Stimulated activated CD8-positive, alpha-beta memory T cell treated with anti-CD3 and anti-CD28 coated beads, Interleukin-7, amount 100 ng/mL, for 1 hour (primary cell): ENCODE measurements at places on chromosomes 13 and 19.

GRCh38 chr13:103140001-103140671 lies 73.9 kb upstream of the SLC10A2 start:
- no peak for DNase-seq

GRCh38 chr13:92991692-92992091 lies 234.9 kb upstream of the GPC6 start:
- no peak for DNase-seq

GRCh38 chr19:54352546-54352945 lies 12.2 kb downstream of the LAIR1 start:
- DNase-seq: no peak

DNA sequence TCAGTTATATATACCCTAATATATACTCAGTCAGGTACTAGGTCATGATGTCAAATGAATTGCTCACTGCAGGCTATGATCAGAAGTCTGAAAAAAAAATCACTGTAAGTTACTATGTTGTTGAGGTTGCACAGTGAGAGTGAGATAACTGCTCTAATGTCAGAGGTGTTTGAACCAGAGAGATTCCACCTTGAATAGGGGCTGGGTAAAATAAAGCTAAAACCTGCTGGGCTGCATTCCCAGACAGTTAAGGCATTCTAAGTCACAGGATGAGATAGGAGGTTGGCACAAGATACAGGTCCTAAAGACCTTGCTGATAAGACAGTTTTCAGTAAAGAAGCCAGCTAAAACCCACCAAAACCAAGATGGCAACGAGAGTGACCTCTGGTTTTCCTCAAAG lies 10.2 kb downstream of the EPSTI1 start:
- DNase-seq: no peak

GRCh38 chr13:55728247-55728646 lies 1412.5 kb upstream of the PRR20A start:
- no peak for DNase-seq

DNA sequence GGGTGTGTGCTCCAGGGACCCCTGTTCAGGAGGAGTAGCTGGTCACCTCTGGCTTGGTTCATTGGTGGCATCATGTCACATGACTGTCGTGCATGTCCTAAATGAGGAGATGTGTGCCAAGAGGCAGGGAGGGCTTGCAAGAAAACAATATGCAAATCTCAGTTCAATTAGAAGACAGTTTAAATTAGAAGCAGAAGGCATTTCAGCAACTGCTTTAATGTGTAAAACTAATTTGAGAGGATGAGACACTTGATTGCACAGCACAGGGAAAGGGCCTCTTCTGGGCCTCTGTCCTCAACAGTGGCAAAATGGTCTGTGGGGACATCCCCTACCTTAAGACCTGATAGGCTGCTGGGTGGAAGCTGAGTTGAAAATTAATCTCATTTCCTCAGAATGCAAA lies 54.6 kb downstream of the SPATA13 start:
- DNase-seq: no peak

GRCh38 chr19:23075031-23075733 lies 41.6 kb upstream of the ZNF730 start:
- no peak for DNase-seq

DNA sequence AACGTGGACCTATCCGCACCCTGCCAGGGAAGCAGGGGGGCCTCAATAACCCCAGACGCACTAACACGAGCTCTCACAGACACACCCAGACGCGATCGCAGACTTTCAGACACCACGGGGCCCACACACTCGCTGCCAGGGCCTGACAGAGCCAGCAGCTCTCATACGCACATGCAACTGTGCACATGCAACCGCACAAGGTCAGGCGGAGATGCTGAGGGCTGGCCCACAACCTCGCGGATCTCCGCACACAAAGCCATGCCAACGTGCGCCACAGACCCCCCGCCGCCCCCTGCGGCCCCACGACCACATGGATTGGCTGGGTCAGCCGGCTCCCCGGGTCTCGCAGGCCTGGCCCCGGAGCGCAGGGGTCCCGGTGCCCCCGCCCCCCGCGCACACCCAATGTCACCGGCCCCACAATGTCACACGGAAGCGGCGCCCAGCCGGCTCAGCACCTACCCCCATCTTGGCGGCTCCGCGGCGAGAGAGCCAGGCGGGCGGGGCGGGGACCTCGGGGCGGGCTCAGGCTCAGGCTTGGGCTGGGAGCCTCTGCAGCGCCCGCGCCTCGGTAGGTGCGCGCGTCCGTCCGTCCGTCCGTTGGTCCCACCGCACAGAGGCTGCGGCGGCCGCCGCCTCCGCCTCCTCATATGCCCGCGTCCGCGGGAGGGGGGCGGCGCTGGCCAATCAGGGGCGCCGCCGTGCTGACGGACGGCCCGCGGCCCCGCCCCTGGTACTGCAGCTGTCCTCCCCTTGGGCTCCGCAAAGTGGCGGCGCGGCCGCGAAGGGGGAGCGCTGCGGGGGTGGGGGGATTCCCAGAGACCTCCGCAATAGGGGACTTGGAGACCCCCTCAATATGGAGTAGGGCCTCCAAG lies at the start of gene ATP1A3:
Gene ATP1A3 (minus strand): TSS at position 619 of the 872 bp plus-strand sequence. CDS start 154 bp downstream, at position 465.
- DNase-seq: peak; percentile 27

DNA sequence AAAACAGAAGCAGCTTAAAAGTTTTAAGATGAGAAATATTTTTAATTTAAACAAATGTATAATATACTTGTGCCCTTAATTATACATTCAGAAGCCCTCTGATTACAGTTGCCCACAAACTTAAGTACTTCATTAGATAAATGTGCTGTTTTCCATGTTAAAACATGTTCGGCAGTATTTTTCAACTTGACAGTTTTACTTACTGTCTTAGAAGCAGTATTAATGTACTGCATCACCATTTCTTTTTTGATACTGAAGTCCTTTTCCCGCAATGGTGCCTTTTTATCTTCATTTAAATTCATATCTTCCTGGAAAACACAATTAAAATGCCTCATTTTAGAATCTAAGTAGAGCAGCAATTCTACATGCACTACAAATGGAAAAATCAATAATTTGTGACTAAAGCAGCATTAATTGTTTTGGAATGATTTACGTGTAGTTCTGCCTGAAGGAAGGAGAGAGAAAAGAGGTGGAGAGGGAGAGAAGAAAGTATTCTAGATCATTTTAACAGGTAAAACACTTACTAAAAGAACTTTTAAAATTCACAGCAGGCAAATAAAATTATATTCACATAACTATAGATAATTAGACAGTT lies 70.2 kb downstream of the DIAPH3 start:
- DNase-seq: no peak

GRCh38 chr13:87680298-87680697 lies 9.1 kb downstream of the SLITRK5 start:
- no peak for DNase-seq

- DNase-seq: no peak
Measured at GRCh38 chr19:39587496-39587895, 14.8 kb upstream of the LGALS13 start.

DNA sequence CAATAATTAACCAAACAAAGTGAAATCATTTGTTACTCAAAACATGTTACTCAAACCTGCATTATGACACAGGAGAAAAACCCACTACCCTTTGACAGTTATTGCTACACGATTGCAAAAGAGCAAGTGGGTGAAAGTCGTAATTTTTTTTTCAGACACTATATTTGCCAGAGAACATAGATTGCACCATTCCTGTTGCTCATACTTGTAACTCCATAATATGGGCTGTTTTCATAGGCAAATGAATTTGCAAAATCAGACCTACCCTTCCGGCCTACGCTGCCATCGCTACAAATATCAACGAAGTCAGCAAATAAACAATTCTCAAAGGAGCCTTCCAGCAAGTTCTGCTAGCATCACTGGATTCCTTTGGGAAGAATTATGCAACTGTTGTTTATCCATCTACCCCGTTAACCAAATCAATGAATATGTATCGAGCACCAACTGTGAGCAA lies 396.5 kb downstream of the IRS2 start:
- no peak for DNase-seq

DNA sequence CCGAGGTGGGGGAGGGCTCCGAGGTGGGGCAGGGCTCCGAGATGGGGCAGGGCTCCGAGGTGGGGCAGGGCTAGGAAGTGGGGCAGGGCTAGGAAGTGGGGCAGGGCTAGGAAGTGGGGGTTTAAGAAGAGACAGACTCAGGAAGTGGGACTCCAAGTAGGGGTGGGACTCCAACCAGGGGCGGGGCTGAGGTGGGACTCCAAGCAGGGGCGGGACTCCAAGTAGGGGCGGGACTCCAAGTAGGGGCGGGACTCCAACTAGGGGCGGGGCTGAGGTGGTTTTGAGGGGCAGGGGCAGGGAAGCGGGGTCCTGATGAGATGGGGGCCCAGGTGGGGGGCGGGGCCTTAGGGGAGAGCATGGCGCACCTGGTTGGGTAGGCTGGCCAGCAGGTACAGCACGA lies 13.6 kb downstream of the CFD start:
- DNase-seq: peak; percentile 46

DNA sequence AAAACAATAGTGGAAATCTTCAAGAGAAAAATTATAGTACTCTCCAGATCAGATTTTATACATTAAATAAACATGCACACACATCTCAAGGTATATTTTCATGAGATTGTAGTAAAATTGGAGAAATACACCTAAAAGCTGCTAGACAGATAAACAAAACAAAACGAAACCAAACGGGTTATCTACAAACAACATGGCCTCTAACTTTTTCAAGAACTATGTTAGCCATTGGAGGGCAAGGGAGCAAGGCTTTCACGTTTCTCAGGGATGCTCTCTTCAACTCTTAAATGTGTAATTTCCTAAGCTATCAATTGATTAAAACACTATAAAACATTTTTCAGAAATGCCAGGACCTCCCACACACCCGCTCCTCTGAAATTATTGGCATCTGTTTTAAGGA lies 1262.4 kb upstream of the PCDH20 start:
- no peak for DNase-seq

GRCh38 chr19:55336101-55336500 lies 3.6 kb upstream of the KMT5C start:
- no peak for DNase-seq

DNA sequence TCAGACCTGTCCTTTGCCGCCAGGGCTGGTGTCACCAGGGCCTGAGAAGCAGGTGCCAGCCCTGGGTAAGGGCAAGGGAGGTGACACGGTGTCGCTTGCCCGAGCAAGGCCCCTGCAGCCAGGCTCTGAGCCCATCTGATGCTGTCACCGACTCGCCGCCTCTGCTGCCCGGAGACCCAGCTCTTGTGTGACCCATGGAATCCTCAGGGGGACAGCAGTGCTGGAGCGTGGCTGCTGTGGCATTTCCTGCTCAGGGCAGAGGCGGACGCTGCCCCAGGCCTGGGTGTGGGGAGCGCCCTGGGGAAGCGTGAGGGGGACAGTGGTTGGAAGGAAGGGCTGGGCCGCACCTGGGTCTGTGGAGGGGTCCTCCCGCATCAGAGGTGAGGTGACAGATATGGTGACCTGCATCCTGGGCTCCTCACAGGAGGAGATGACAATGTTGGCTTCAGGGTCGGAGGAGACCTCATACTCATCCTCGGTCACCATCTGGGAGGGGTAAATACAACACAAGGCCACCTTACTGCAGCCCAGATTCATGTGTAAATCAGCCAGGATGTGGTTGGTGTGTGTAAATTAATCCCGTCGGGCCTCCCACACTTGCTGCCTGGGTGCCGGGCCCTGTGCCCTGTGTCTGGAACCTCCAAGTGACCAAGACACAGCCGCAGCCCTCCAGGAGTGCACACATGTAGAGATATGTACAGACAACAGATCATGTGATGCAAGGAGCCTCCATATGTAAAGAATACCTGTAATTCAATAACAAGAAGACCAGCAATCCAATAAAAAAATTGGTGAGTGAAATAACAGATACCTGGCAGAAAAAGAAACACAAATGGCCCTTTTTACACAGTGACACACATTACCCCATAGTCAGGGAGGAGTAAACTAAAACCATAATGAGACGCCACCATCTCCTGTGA lies 27.6 kb upstream of the MATK start:
- no peak for DNase-seq

DNA sequence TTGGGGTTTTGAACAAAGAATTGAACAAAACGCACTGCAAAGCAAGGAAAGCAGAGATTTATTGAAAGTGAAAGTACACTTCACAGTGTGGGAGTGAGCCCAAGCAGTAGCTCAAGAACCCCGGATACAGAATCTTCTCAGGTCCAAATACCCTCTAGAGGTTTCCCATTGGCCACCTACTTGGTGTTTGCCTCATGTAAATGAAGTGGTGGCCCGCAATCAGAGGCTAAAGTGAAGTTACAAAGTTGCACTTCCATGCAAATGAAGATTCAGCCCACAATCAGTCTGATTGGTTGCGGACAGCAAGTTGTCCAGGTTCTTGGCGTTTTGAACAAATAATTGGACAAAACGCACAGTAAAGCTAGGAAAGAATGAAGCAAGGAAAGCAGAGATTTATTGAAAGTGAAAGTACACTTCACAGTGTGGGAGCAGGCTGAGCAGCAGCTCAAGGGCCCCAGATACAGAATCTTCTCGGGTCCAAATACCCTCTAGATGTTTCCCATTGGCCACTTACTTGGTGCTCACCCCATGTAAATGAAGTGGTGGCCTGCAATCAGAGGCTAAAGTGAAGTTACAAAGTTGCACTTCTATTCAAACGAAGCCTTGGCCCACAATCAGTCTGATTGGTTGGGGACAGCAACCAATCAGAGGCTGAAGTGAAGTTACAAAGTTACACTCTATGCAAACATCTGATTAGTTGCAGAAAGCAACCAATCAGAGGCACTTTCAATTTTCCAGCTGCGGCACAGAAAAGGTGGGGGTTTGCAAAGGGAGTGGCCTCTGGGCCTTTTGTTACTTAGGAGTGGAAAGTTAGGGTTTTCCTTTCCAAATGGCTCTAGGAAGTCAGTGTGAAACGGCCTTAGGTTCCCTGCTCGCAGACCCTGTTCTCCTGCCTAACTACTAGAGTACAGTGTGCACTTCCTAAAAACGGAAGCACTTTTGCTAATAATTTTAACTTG lies 4.8 kb upstream of the TM9SF2 start:
- DNase-seq: peak; percentile 29

DNA sequence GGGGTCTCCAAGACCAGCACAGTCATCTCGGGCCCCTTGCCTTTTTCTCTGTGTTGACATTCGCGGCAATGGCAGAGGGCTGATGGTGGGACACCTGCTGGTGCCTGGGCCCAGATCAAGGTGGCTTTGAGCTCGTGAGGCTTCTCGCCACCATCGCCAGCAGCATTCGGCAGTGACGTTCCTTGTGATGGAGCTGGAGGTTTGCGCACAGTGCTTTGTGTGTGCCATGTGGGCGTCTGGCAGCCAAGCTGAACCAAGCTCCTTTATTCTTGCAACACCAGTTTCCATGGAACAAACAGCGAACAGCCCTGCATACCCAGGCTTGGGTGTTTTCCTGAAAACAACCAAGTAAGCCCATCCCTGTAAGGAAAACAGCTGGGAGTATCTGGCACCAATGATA lies 9.1 kb upstream of the TMEM255B start:
- no peak for DNase-seq

GRCh38 chr13:62299988-62300387 lies 884.3 kb upstream of the PCDH20 start:
- no peak for DNase-seq
